COR-L47 (cell line): ENCODE measurements at places on chromosomes 6 and 20.

DNA sequence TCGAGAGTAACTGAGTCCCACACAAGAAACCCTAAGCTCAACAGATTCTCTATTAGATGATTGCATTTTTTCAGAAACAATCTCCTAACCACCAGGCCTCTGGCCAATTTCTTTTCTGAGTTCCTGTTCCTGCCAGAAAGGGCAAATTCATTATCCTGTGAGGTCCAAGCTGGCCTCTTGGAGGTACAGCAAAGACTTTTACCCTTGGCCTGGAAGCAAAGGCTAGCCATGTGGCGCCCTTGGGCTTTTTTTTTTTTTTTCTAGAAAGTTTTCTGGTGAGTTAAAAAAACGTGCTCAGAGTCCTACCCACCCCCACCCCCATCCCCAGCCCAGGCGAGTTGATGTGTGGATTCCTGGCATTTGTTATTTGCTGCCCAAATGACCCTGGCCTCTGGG, 59.0 kb upstream of the EEF1A1 start:
- no peak for DNase-seq

- no peak for DNase-seq
These were observed 174.7 kb downstream of the TMEM242 start for GRCh38 chr6:157148391-157149323.

- no peak for DNase-seq
These were observed 180.5 kb downstream of the ISM1 start for GRCh38 chr20:13401596-13401995.

- DNase-seq, result no peak
These were observed 336.2 kb downstream of the ZFAND3 start for GRCh38 chr6:38155621-38156204.

DNA sequence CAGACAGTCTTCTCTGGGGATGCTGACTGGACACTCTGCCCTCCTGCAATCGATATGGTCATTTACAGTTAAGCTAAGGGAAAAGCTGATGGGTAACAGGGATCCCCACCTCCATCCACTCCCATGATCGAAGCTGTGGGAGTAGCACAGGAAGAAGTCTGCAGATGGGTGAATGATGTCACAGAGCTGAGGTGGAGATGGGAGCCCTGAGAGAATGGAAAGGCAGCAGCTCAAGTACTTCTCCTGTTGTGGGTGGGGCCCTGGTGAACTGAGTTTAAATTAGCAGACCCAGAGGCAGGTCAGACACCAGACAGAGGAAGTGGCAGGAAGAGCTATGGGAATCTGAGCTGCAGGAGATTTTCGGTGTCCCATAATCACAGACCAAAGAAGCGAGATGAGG, 29.0 kb downstream of the HDGFL1 start:
- no peak for DNase-seq

DNA sequence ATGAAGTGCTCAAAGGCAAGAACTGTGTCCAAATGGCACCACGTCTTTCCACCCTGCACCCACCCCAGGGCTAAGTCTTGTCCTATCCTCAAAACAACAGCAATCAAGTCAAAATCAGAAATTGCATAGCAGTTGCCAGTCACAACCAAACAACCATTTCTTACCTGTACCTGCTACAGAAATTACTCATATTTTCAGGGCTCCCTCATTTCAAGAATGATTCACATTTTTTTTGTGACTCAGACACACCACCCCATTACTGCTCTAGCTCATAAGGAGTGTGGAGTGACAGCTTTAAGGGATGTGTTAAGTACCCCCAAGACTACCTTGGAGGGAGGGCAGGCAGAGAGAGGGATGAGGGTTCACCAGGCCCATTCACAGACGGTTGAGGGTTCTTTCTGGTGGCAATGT, 111.7 kb downstream of the TRERF1 start:
- DNase-seq, result no peak

DNA sequence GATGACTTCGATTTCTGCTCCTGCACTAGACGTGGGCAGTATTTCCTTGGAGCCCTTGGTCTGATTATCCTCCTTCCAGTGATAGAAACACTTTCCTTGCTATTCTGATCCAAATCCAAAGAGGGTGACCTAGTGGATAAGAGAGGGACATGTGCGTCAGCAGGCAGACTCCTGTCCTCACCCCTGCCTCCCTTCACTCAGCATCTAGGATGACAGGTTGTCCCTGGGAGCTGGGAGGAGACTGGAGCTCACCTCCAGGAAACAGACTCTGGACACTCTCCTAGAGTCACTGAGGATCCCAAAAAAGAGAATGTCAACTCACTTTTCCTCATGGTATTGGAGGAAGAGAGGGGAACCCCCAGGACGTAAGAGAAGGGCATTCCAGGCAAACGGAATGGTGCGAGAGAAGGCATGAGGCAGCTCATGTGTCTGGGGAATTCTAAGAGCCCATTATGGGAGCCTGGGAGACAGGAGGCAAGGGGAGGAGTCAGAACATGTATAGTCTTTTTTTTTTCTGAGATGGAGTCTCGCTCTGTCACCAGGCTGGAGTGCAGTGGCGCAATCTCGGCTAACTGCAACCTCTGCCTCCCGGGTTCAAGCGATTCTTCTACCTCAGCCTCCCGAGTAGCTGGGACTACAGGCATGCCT, 2.2 kb downstream of the C20orf173 start:
- DNase-seq, result no peak
